ENCODE measurements at places on chromosomes 6 and 20.

- DNase-seq = peak; percentile 35
Measured at GRCh38 chr6:143449714-143450452, 612 bp downstream of the ADAT2 start.

DNA sequence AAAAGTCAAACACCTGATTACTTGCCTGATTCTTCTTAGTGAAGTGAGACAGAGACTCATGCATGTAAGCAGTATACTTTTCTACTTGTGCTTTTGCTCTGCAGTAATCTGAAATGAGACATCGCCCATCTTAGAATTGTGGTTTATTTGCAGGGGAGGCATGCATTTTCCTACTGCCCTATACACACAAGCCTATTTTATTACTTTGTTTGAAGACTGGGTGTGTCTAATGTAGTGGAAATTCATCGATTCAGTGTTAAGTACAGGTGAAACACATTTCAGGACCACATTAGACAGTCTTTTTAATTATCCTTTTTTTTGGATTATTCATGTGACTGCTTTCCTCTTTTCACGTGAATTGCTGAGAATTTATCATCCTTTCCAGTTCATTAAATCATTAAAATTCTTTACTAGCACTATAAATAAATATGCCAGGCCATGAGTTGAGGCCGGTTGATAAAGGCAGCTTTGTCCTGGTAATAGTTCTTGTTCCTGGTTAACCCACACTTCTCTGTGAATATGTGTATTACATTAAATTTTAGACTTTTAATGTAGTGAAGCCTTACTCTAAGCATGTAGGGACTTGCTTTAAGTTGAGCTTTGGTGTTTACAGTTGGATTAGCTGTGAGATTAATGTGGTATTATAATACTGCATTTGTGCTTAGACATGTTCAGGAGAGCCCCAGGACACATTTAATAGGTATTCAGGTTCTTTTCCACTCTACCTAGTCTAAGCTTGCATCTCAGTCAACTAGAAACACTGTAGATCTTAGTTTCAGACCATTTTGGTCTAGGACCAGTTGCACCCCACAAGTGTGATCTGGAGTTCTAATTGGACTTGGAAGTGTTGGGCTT lies 10.8 kb upstream of the BTBD3 start:
- DNase-seq = no peak

DNA sequence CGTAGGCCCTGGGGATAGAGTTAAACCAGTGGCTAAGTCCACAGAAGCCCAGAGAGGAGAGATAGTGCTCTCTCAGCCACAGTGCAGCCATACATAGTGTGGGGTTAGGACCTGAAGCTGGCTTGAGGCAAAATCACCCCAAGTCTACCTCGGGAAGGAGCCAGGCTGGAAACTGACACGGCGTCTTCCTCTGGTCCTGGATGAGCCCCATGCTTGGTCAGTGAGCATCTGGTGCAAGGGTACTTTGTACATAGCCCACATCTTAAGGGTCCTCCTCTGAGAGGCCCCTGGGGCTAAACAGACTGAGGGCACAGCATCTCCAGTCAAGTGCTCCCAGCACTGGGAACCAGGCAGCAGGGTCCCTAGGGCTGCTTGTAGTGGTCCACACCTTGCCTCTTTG lies 45.6 kb downstream of the CDH26 start:
- no peak for DNase-seq

DNA sequence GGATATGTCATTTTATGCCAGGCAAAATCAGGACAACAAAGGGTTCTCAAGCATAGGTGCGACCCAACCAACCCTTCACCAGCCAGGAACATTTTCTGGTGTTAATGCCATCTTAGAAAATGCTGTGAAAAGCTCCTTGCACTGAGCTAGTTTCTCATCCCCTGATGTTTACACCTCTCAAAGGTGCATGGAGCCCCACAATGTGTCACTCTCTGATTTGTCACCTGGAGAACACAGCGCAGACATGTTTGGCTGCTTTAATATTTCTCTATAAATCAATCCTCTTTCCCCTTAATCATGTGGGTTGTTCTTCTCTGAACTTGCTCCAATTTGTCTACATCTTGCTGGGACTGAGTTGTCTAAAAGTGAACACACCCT lies 244.3 kb downstream of the TSHZ2 start:
- no peak for DNase-seq

GRCh38 chr6:127520066-127520465 lies 931 bp upstream of the MTCL3 start:
- no peak for DNase-seq

DNA sequence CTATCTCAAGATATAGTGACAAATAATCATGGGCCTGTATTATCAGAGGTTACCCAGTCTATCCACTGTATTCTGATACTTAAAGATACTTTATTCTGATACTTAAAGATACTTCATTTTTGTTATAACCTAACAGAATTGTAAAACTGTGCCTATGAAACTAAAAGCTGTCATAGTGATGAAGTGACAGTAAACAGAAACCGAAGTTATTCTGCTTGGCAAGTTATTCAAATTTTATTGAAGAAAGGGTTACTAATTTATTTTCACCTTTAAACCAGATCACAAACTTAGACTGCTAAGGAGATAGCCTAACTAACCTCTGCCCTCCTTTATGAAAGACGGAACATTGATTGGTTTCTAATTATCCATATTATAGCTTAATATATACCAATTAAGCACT lies 604.6 kb upstream of the IMPG1 start:
- no peak for DNase-seq

DNA sequence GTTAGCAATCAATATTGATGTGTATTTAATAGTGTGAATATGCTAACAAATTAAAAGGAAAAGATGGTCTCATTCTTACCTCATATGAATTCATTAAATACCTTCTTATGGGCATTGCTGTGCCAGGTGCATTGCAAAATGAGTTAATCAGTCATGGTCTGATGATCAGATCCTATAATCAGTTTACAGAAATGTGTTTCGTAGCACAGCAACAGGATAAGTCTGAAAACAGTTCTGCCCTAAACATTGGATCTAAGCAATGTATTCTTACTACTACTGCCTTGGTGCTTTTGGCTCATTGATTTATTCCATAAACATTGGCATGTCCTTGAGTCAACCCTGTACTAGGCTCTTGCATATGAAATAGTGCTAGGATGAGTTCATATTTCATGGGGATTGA lies 417.0 kb upstream of the JAG1 start:
- DNase-seq = no peak

DNA sequence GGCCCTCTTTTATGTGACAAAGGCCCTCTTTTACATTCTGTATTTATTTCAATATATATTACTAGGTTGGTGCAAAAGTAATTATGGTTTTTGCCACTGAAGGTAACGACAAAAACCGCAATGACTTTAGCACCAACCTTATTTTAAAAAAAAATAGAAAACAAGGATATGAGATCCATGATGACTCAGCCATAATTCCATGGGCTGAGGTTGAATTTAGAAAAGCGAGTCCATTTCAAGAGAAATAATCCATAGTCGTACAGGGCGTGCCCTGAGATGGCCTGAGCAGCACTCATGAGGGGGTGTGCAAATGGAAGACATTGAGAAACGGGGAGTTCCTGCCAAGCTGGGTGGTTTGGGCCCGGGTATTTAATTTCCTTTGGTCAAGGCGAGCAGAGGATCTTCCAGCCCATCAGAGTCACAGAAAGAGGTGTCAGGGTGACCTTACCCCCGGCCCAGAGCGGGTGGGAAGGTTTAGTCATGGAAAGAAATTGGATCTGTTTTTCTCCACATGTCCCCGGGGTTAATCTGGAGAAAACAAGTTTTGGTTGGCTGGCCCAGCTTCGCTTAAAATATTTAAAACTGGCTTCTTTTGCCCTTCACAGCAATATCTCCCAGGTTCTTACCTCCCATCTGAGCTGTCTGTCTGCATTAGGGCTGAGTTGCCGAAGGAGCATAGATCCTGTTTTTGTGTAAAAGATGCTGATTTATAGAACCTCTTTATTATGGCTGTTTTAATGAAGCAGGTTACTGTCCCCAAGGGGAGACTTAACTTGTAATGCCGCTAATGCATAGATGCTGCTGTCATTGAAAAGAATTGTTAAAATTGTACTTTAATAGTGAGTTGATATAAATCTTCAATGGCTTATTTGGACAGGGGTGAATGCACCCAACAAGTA lies 255.6 kb downstream of the PREX1 start:
- no peak for DNase-seq

GRCh38 chr20:46333161-46333991 lies 25.1 kb upstream of the CDH22 start:
- no peak for DNase-seq

- DNase-seq = no peak
Measured at GRCh38 chr6:131861381-131861780, 53.6 kb downstream of the ENPP1 start.

- no peak for DNase-seq
Measured at GRCh38 chr6:72505446-72505845, 116.4 kb upstream of the KCNQ5 start.

DNA sequence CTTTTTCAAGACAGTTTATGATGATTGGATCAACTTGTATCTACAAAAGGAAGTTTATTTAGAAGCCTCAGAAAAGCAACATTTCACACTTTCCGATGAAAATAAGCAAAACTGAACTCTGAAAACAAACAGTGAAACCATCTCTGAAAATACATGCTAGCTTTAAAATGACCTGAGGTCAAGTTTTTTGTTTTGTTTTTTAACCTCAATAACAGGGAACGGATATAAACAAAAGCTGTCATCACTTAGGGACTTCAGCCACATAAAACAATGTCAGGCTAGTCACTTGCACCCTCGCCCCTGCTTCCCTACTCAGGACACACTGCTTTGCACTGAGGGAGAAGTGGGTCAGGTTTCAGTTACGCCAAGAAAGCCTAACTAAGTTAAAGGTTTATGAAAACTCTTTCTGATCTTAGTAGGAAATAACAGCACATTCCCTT lies 11.6 kb downstream of the BACH2 start:
- no peak for DNase-seq

DNA sequence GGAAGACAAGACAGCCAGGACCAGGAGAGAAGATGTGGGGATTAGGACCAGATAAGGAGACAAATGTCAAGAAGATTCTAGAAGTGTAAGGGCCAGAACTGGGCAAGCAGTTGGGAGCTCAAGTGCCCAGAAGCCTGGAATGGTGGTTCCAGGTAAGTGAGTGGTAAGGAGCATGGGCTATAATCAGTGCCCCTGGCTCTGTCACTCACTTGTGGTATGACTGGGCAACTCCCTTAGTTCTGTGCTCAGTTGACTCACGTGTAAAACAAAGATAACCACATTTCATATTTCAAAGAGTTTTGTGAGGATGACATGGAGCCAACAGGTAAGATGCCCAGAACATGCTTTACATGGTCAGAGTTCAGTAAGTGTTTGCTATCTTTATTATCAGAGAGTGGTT lies 11.2 kb downstream of the CCDC167 start:
- no peak for DNase-seq

DNA sequence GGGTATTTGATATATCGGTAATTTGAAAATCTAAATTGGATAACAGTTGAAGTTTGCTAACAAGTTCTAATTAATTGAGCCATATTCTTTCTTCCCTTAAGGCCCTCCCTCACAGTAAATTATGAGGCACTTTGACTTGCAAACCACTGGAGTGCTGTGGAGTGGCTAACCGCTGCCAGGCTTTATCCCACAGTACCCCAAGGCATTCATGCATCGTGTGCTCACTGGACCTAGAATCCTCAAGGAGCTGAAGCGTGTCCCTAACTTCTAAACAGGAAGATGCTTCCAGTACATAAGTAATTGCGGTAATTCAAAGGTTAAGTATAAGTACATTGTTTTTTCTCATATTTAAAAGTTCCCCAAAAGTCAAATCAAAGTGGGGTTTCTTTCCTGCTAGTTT lies 499.9 kb downstream of the TFAP2A start:
- DNase-seq = no peak

DNA sequence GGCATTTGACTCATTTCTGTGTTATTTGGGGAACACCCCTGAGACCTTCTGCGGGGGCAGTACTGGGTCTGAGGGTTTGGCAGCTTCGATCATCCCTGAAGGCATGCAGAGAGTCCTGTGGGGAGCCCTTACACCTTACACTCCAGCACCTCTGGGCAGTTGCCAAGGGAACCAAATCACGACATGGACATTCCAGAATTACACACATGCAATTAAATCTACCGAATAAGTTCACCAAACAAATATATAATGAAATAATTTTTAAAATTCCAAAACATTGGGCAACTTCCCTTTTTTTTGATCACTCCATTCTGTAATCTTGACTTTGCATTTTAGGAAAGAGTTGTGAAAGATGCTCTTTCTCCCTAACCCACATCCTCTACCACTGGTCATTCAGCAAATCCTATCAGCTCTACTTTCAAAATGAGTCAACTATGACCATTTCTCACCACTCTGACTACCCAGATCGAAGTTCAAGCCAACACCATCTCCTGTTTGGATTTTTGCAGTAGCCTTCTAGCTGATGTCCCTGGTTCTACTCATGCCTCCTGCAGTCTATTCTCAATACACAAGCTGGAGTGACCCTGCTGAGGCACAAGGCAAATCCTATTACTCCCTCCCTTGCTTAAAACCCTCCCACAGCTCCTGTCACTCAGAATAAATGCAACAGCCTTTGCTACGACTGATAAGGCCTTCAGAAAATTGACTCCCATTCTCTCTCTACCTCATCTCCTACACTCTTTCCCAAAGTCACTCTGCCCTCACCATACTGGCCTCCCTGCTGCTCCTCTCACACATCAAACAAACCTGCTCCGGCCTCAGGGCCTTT lies 533.3 kb downstream of the HACE1 start:
- no peak for DNase-seq

DNA sequence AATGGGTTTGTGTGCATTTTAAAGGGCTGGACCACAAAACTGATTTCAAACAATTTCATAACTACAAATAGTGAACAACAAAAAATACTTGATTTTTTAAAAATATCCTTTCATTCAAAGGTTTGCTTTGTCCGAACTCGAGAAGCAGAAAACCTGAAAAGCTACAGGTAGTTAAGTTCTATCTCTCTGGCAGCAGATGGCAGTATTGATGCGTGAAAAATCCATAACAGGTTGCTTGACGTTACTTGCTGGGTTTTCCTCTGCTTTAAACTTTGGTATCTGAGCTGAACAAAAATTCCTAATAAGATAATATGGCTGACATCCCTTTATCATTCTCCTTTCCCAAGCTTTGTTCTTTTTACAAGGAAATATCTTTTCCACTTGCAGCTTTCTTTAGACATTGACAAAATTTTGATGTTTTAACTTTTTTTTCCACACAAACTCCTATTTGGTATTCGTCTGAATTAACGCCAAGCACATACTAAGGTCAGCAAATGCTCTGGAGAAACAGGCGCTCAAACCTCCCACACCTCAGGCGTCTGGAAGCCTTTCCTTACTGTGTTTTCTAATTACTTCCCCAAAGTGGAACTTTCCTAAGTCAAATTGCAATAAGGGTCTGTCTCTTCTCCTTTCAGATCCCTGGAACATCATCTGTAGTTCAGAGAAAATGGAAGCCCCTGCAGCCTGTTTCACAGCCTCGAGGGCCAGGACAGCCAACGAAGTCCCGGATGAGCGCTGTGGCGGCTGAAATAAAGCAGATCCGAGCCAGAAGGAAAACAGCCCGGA lies 50.3 kb upstream of the GFRAL start:
- peak; percentile 74 for DNase-seq
